Glutamatergic neuron (in vitro differentiated cells): ENCODE measurements at places on chromosomes 4 and X.

GRCh38 chrX:123740006-123740405 lies 7.2 kb upstream of the THOC2 start:
- no peak for DNase-seq

DNA sequence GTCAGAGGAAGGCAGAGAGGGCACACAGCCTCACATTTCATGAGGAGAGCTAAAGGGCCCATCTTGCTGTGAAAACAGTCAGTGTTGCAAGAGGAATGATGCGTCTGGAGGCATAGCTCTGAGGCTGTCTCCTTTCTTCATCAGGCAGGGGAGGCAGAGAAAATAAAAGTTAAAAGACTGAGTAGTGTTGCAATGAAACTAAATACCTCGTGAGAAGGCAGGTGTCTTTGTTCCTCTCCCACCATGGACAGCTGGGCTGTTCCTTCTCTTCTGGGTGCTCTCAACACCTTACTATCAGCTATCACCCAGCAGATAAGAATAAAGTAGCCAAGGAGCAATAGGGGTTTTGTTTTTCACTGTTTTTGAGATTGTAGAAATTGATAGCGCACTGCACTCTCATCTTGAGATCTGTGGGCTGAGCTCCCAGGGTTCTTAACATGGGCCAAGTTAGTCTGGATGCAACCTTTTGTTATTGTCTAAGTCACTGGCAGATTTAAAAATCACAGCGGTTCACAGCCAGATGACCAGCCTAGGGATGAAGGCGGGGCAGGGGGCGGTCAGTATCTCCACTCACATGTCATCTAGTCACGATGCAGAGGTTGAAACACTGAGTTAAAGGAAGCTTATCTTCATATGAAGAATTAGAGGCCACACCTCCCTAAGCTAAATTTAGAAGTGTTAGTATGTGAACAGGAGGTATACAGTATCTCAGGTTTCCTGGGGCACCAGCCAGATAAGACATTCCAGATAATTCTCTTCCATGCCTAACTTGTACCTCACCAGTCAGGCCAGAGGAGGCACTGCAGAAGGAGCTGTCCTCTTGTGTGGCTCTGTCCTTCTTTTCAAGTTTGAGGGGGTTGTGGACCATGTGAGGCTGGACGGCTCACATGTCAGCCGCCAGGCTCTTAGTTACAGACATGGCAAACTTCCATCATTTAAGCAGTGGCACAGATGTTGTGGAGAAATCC lies 36.9 kb downstream of the PARM1 start:
- no peak for DNase-seq

GRCh38 chr4:7342223-7343080 lies 92.3 kb downstream of the PSAPL1 start:
- no peak for DNase-seq

DNA sequence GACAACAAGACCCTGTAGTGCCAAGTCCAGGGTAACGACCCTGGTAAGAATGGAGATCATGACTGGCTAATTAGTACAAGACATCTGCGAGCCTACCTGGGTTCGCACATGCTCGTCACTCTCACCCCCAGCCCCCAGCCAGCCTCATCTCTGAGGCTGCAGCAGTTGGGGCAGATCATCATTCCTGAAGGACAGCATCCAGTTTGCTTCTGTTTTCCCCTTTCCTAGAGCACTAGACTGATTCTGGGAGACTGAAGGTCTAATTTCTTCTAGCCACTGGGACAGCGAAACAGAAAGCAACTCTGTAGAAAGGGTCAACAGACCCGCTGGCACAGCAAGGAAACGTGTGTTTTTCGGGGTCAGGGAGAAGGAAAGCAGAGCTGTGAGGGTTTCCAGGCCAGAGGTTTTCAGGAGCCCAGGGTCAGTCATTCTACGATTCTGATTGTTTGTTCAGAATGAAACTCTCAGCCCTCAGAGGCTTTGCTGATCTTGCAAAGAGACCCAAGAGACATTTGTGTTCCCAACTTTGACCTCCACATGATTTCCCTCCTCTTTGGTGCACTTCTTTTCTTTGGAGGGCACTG lies 343.1 kb upstream of the NOCT start:
- no peak for DNase-seq

- no peak for DNase-seq
These were observed 31.6 kb upstream of the ABCG2 start for GRCh38 chr4:88189881-88190585.

DNA sequence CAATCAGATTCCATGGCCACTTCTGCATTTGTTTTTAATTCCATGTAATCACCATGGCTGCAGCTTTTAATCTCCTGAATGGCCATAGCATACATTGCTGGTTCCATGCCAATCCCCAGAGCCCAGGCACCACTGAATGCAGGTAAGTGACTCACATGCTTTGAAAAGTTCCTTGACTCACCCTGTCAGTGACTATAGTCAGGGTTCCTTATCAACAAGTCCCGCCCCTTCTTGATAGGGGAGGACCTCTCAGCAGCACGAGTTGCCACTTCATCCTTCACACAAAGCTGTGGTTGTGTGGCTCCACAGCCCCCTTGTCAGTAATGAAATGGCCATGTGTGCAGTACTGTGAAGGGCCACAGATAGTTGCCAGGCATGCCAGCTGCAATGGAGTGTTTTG lies 516.6 kb downstream of the PPARGC1A start:
- DNase-seq: no peak

DNA sequence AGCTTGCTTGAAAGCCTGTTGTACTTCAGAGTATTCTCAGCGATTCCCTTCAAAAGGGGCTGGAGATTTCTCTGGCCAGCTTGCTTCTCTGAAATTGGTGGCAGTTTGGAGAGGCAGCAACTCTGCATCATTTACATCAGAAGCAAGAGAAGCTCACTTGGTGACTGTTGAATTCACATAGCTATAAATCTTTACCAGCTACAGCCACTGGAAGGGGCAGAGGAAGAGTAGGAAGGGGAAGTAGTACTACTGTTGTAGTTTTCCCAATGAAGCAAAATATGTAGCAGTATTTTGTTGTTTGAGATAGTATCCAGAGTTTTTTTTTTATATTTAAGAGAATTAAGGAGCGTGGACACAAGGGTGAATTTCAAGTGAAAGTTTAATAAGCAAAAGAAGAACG lies 2.8 kb downstream of the TENT5D start:
- DNase-seq: no peak

DNA sequence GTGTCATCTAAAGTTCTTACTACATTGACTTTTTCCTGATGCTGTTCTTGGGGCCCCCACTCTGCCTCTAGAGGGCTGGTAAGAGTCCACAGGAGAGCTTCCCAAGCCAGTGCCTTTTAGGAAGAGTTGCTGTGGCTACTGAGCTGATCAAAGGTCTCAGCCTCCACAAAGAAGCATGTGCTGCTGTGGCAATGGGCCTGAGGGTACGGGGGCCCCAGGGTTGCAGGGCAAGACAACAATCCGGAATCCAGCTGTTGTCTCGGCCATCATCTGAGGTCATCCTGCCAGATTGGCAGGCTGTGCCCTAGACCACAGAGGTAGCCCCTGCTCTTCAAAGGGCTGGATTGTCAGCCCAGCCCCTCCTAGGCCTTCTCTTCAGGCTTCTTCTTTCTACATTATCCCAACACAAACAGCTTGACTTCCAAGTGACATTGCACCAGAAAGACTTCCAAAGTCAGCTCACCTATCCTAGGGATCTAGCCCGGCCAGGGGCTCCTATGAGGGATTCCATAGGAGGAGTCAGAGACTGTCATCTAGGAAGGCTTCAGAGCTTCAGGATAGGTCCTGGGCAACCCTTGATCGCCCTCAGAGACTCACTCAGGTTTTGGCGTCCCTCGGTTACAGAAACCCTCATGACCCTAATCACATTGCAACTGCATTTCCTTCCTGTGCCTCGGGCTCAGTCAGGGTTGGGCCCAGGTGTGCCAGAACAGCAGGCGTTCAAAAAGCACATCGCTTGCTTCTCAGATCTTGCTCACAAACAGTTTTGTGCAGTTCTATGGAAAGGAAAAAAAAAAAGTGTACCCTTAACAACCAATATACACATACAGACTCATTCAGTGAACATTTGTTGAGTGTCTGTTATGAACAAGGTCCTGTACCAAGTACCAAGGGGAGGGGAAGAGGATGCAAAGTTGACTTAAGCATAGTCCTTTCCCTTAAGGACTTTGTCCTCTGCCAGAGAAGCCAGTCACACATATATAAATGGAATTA lies 27.8 kb downstream of the SLC25A5 start:
- no peak for DNase-seq

DNA sequence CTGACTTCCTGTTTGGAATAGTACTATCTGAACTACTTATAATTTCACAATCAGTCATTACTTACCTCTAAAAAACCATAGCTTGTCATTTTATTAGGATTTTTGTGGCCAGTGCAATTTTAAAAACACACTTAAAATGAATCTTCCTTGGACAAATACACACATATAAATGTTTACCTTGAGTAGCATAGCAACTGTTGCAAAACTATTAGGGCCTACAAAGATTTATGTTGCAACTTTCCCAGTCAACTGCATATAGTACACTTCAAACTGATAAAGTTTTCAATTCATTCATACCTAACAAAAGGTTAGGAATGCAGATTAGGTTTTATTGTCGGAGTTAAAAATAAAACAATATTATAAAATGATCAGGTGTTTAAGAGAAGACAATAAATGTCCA lies 193.0 kb downstream of the PDGFC start:
- no peak for DNase-seq

- DNase-seq: no peak
These were observed 113.9 kb downstream of the GPR143 start for GRCh38 chrX:9651737-9652136.

DNA sequence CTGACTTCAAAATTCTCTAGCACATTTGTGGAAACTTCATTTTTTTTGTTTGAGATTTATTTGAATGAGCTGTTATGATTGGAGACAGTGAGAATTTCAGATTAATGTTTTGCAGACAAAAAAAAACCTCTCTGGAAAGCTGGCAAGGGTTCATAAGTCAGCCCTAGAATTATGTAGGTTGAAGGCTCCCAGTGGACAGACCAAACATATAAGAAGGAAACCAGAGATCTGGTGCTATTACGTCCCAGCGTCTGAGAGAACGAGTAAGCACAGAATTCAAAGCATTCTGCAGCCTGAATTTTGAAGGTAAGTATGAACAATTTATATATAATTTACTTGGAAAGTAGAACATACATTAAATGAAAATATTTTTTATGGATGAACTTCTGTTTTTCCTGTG lies at the start of gene AGTR2:
Gene AGTR2 (plus strand): TSS at position 234 of the 400 bp plus-strand sequence. CDS start 1,537 bp downstream, outside the sequence.
- no peak for DNase-seq

GRCh38 chr4:1488831-1489638 lies 82.8 kb upstream of the NKX1-1 start:
- peak; percentile 7 for DNase-seq
